ENCODE measurements at places on chromosomes 7 and 10. TPM values are rescaled to one million over a fixed set of nuclear protein-coding genes. Genes with fewer than 3 reads are reported as not detected.

CCDC7 gene
- total RNA-seq: 66.3 TPM

GBX1 gene
- not detected for total RNA-seq

ZNF479 gene
- not detected for total RNA-seq

OR9A2 gene
- total RNA-seq: not detected

NXPH1 gene
- 1.6 TPM for total RNA-seq

TMEM270 gene
- not detected for total RNA-seq

UFSP1 gene
- 0.82 TPM for total RNA-seq

TCAF2 gene
- total RNA-seq: 2.3 TPM

IFIT1 gene
- 17.8 TPM for total RNA-seq

BTBD16 gene
- total RNA-seq: 0.16 TPM

SUN3 gene
- not detected for total RNA-seq

DBF4 gene
- 23.5 TPM for total RNA-seq

GRID1 gene
- 10.0 TPM for total RNA-seq

MYOF gene
- total RNA-seq: 59.4 TPM
